ENCODE measurements at places on chromosomes 2 and 18.

DNA sequence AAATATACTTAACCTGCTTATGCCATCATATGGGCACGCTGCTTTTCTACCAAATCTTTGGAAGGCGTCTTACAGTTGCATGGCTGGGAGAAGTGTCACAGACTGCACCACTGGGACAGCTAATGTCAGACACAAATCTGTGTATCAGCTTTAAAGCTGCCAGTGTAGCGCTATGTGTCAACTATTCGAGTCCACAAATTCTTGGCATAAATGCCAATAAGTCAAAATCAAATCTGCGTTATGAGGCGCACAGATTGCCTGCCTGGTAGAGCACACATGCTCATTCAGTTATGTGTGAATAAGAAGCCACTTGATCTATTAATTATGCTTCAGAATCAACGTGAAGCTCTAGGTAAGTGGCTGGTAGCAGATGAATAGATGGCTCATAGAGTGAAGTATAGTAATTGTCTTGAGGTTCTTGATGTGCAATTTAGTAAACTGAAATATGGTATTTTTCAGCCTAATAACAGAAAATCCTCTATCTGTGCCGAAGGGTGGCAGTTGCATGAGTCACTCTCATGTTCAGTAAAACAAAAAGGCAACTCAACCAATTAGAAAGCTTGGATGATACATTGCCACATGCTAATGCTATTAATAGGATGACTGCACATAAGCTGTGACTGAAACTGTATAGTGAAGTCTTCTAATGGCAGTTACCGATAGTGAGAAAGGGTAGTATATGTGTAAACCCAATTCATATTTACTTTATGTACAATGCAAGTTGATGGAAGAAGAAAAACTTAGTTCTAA is 52.0 kb downstream of the DCC start:
- H3K27ac ChIP-seq, result no peak overlapping the region
- no peak overlapping the region for H3K4me3 ChIP-seq
- H3K27me3 ChIP-seq, result no peaks in the 10 kb centered on the region
- no peaks in the 10 kb centered on the region for H3K4me1 ChIP-seq
- no peaks in the 10 kb centered on the region for H3K36me3 ChIP-seq
- no peak for DNase-seq

DNA sequence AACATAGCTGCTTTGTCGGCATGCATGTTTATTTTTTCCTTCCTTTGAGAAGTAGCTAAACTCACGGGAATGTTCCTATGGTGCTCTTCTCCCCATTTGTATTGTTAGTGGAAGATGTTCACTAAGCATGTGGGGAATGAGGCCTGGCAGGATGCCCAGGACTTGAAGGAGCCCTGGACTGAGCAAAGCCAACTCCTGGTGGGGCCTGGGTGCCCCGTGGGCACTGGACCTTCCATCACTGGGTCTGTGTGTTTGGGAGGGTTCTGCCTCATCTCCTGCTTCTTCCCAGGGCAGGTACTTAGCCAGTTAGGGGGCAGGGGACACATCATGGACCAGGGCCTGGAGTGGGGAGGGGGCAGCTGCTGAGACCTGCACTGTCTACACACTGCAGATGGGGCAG is 49.3 kb downstream of the ACAA2 start:
- H3K27ac ChIP-seq, result no peak overlapping the region
- H3K36me3 ChIP-seq, result no peaks in the 10 kb centered on the region
- H3K4me1 ChIP-seq, result no peaks in the 10 kb centered on the region
- H3K27me3 ChIP-seq, result no peaks in the 10 kb centered on the region
- no peak for DNase-seq

GRCh38 chr18:61988100-61988499 is 95.3 kb upstream of the RNF152 start:
- H3K4me3 ChIP-seq, result no peak overlapping the region
- peaks cover 6% of the 10 kb centered on the region for H3K4me1 ChIP-seq
- H3K36me3 ChIP-seq, result no peaks in the 10 kb centered on the region
- no peak for DNase-seq

DNA sequence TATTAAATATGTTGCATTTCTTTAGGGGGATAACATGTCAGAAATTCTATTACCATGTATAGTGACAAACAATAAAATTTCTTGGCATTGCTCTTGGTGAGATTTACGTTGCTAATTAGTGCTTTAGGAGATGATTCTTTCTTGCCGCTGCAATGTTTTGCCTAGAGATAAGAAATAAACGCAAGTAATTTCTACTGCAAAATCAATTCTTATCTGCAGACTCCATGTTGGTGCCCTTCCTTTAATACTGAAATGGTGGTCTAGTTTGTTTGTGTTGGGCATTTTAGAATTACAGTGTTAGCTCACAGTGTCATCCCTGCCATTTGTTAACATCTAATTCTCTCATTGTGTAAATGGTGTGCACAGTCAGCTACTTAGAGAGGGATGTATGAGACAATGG is 34.6 kb downstream of the ASXL3 start:
- no peaks in the 10 kb centered on the region for H3K36me3 ChIP-seq
- H3K4me1 ChIP-seq, result no peaks in the 10 kb centered on the region
- no peak for DNase-seq
- no peak overlapping the region for H3K27ac ChIP-seq
- H3K27me3 ChIP-seq, result no peaks in the 10 kb centered on the region

DNA sequence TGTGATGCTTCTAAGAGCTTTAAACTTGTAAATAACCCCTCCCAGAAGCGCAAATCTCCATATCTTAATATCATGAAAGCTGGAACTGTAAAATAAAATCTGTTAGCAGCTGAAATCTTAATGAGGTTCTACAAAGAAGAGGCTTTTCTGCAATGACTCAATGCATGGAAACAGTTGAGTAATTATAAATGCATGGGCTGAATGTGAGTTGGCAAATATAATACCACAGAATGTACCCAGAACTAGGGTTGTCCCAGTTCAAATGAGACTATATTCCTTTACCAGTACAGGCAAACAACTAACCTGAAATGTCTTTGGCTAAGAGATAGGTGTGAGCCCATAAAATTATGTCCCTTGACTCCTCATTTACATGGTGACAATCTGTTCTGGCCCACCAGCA is 52.9 kb downstream of the SATB2 start:
- no peaks in the 10 kb centered on the region for H3K27me3 ChIP-seq
- DNase-seq, result no peak
- H3K27ac ChIP-seq, result no peak overlapping the region
- no peaks in the 10 kb centered on the region for H3K36me3 ChIP-seq

DNA sequence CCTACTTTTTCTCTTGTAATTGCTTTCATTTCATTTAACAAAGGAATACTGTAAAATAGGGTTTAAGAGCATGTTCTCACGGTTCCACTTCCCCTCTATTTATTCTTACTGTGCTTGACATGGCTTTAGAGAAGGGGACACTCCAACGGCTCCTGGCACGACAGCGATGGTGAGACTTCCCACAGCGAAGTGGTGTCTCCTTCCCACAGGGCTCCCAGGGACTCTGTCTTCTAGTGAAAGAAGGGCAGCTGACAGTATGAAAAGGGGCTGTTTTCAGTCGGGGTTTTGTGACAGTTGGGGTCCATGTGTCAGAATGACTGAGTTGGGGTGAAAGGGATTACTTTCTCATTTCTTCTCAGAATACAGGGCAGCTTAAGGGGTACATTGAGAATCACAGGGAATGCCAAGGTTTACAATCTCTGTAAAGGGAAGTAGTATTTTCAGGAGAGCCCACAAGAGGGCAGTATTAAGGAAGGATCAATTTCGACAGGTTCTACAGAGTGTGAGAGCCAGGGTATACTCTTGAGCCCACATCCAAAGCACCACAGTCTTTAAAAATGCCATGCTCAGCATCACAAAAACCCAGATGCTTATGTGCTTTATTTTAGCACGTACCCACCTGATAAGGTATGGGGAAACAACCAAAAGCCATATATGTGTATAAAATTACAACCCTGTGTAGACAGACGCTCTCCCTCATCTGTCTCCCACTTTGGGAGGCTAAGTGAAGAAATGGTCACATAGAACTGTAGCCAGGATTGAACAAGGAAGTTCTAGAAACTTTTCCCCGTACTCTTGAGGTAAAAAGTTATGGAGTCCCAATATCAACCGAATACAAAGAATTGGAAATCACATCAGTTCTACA is 31.3 kb upstream of the RAPGEF4 start:
- no peak overlapping the region for H3K27ac ChIP-seq
- no peak for DNase-seq
- no peak overlapping the region for H3K4me3 ChIP-seq

GRCh38 chr2:25844089-25844488 is 34.2 kb downstream of the ASXL2 start:
- no peak overlapping the region for H3K27ac ChIP-seq
- H3K36me3 ChIP-seq, result no peaks in the 10 kb centered on the region
- H3K4me3 ChIP-seq, result no peak overlapping the region
- no peaks in the 10 kb centered on the region for H3K27me3 ChIP-seq
- DNase-seq, result no peak

- no peak for DNase-seq
- H3K36me3 ChIP-seq, result no peaks in the 10 kb centered on the region
- H3K4me3 ChIP-seq, result peak overlapping the region; percentile 60
- H3K27me3 ChIP-seq, result peaks cover 100% of the 10 kb centered on the region
These were observed 2.7 kb downstream of the ZEB2 start for GRCh38 chr2:144516981-144517865.

DNA sequence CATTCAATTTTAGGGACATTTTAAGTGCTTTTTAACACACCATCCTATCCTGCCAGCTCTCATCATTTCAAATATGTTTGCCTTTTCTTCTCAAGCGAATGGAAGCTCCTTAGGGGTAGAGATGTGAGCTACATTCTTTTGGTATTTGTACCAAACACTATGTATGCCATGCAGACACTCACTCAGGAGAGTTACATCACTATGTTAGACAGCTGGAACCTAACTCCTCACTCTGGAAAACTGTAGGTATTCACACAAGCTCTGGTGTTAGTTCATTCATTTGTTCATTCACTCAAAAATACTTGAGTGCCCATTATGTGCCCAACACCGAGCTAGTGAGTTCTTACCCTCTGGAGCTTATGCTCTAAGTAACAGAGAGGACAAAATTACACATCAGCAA is 26.4 kb upstream of the RNU4ATAC start:
- H3K4me3 ChIP-seq, result no peak overlapping the region
- no peaks in the 10 kb centered on the region for H3K27me3 ChIP-seq
- peak overlapping the region; percentile 88 for H3K27ac ChIP-seq
- peaks cover 60% of the 10 kb centered on the region for H3K4me1 ChIP-seq

DNA sequence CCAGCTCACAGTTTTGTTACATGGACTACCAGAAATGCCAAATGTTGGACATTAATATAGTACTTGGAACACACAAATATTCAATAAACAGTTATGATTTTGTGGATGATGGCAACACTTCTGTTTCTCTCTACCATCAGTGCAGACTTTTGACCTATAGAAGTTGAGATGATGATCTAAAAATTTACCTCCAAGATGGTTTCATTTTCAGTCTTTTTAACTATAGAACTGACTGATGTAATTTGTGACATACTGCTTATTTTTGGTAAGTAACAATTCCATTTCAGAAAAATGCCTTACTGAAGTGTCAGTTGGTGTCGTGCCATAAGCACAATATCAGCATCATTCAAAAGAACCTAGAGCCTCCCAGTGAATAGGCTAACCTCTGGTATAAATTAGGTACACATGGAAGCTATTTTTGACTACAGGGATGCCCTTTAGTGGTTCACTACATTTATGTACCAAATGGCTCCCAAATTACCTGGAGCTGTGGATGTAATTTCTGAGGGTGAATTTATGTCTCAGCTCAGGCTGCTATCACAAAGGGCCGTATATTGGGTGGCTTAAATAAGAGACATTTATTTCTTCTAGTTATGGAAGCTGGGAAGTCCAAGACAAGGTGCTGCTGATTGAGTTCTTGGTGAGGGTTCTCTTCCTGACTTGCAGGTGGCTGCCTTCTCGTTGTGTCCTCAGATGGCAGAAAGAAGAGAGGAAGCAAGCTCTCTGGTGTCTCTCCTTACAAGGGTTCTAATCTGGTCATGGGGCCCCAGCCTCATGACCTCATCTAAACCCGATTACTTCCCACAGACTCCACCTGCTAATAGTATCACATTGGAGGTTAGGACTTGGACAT is 66.5 kb downstream of the ALPK2 start:
- H3K4me3 ChIP-seq, result no peak overlapping the region
- no peak overlapping the region for H3K27ac ChIP-seq
- H3K27me3 ChIP-seq, result no peaks in the 10 kb centered on the region

GRCh38 chr2:27672723-27673486 is 9.2 kb downstream of the SLC4A1AP start:
- H3K27ac ChIP-seq, result no peak overlapping the region
- DNase-seq, result no peak
- no peaks in the 10 kb centered on the region for H3K27me3 ChIP-seq
- no peaks in the 10 kb centered on the region for H3K4me1 ChIP-seq

- peaks cover 83% of the 10 kb centered on the region for H3K4me1 ChIP-seq
- H3K36me3 ChIP-seq, result no peaks in the 10 kb centered on the region
- no peaks in the 10 kb centered on the region for H3K27me3 ChIP-seq
- peak overlapping the region; percentile 78 for H3K27ac ChIP-seq
- DNase-seq, result no peak
These were observed 60.8 kb downstream of the MBP start for GRCh38 chr18:77071711-77072292.

DNA sequence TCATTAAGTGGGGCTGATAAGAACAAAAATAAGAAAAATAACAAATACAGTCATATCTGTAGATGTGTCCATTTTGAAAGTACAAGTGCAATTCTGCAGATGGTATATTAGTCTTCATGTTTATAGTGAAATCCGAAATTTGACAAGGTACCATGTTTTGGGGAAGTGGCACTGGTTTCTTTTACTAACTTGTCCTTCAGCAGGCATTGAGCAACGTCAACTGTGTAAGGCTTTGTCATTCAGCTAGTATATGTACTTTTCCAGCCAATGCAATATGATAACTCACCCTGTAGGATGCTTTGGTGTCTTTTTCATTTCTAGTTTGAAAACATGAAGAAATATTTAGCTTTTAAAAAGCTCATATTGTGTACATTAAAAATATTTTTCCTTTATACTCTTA is 139.9 kb downstream of the MCFD2 start:
- H3K4me1 ChIP-seq, result peaks cover 18% of the 10 kb centered on the region
- no peak for DNase-seq
- H3K36me3 ChIP-seq, result no peaks in the 10 kb centered on the region
- no peak overlapping the region for H3K27ac ChIP-seq

DNA sequence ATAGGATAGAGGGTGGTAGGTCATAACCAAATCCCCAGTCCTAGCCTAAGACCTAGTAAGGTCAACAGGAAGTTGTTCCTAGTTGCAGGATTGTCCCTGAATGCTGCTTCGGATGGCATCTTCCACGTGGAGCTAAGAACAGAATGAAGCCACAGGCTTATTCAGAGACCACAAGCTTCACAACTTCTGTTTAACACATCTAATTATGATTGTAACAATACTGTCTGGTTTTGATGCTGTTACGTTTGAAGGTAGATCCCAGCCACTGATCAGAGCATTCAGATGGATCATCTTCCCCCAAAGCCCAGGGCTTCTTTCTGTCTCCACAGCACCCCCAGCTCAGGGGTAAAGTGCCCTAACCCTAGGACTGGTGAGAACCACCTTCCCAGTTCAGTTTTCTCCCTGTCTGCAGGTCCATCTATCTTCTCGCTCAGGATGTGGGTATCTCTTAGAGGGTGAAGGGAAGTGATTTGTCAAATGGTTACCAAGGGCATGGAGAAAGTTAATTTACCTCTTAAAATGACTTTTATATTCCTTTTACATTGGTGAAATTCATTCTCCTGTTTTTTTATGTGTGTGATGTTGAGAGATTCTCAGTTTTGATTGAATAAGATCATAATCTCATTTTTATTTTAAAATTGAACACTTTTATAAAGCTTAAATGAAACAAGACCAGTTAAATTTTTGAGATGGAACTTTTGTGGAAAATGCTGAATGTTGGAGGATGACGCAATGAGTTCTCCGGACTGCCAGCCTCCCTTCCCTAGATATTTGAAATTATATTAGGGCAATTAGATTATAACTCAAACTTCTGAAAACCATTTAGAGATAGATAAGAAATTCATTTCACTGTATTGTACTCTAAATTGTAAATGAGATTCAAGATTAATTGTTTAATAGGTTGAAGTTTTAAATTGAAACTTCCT is 66.5 kb downstream of the RHBDD1 start:
- DNase-seq, result no peak
- H3K27ac ChIP-seq, result no peak overlapping the region
- H3K4me3 ChIP-seq, result no peak overlapping the region
- H3K36me3 ChIP-seq, result no peaks in the 10 kb centered on the region
